NCI-H510A (cell line): ENCODE measurements at places on chromosomes 12 and 14.

GRCh38 chr14:90676912-90677311 is 139.3 kb downstream of the TTC7B start:
- DNase-seq = no peak

- DNase-seq = no peak
These were observed 1073.0 kb upstream of the FLRT2 start for GRCh38 chr14:84456946-84457345.

DNA sequence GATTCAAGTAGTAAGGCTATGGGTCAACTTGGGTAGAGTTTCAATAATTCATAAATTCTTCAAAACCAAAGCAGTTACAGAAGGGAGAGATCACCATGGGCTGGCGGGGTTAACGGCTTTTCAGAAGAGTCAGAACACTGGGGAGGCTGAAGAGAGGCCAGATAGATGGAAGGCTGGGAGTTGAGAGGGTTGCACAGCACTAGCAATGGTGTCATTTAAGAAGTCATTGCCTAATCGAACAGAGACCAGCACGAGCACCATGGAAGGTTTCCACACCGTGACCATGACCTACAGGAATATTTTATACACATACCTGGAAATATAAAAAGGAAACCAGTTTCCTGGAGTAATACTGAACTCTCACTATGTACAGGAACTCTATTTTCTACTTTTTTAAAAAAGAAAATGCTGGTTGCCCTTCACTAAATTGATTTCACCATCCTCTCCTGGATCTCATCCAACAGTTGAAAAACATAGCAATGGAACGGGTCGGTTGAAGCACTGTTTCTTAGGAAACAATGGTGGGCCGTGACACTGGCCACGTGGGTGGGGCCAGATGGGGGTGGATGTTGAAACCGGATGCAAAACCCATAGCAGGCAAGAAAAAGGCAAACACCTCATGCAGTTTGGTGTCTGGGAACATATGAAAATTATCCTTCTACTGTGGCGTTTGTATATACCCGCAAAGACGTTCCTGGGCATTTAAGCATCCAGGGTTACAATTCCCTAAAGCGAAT is 38.0 kb upstream of the RIN3 start:
- DNase-seq = no peak

GRCh38 chr12:66739940-66740651 is 61.2 kb upstream of the GRIP1 start:
- DNase-seq = no peak

- no peak for DNase-seq
These were observed 83.9 kb downstream of the EP400 start for GRCh38 chr12:132033627-132034026.

GRCh38 chr14:68407285-68407684 is 385.6 kb downstream of the ZFP36L1 start:
- DNase-seq = no peak

DNA sequence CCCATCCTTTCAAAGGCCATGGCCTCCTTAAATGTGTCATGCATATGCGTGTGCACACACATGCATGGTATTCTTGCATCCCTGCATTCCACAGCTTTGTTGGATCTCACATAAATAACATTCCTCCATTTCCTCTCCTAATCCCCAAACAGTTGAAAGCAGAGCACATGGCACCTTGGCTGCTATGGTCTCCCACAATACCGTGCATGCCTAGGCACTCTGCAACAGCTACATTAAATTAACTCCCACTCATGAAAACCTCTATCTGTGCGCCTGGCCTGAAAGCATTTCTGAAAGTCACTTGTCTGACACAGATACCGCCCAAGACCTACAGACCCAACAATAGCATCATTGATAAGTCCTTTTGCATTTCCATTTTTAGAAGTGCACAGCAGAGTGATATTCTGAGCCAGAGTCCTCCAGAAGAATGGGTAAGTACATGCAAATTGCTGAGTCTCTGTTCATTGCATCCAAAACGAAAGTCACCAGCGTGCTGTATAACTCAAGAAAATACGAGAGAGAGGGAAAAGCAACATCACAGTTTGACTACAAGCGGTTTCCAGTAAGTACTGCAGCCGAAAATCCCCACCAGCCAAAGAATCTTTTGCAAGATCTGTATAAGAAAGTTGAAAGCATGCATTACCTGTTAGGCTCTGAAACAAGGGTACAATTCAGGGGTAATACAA is 436 bp downstream of the ASB2 start:
- DNase-seq = no peak

DNA sequence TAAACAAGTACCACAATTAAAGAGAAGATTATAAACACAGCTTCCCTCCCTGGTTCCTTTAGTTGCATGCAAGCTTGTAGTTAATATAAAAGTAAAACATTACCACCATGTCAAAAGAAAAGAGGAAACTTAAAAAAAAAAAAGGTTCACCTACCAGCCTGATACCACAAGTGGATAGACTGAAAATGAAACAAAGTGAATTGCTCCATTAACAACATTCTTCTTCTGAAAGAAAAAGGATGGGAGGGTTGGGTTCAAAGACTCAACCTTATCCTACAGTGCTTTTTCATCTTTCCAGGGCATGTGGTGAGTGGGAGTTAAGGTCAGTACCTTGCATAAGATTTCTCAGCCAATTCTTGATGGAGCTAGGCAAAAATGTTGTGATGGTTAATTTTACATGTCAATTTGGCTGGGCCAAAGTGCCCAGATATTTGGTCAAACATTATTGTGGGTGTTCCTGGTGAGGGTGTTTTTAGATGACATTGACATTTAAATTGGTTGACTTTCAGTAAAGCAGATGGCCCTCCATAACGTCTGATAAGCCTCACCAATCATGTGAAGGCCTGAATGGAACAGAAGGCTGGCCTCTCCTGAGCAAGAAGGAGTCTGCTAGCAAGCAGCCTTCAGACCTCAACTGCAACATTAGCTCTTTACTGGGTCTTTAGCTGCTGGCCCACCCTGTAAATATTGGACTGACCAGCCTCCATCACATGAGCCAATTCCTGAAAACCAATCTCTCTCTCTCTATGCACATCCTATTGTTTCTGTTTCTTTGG is 28.8 kb downstream of the VCPKMT start:
- DNase-seq = no peak

DNA sequence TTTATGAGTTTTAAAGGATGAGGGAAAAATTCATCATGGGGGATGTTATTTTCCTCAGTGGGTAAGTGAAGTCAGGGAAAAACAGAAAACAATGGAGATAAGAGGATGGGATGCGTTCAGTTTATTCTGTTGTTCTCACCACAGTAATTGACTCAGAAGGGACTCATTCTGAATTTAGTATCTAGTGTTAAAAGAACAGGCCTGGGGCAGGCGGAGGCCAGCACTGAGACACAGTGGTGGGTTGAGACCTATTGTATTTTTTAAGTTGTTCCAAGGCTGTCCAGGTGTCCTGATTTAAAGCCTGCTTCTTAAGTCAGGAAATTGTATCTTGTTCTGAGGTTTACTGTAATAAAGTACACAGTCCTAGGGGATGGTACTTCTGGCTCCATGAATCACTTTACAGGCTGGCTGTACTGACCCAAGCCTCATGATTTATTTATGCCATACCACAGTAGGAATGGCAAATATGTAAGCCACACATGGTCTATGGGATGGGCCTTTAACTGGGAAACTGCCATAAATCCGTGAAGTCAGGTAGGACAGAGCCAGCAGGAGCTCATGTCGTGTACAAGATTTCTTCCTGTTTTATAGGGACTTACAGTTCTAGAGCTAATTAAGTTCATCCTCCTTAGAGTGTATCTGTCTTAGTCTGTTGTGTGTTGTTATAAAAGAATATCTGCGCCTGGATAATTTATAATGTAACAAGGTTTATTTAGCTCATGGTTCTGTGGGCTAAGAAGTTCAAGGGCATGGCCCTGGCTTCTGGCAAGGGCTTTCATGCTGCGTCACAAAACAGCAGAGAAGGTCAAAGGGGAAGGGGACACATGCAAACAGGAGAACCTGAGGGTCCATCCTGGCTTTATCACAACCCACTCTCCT is 244.1 kb downstream of the FBXL14 start:
- DNase-seq = no peak

DNA sequence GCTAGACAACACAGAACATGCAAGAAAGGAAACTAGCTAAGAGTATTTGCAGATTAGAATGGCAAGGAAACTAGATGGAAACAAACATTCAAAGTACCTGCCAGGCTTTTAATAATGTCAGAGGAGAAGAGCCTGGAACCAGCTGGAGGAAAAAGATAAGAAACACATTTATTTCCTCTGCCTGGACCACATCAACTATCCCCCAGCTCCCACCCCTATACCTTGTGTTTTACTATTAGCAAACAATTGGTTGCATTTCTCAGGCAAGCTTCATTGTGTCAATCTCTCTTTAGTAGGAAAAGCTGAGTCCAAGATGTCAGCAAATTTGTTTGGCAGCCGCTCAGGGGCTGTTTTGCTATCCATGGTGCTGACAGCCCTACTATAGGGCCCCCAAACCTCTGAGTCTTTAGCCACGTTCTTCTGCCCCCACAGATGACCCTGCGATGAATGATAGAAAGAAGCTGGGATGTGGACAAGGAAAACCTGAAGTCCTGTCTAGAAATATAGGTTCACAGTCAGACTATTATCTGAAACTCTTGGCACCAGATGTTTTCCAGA is 11.6 kb upstream of the SYNDIG1L start:
- DNase-seq = no peak

- no peak for DNase-seq
These were observed 728 bp upstream of the STON2 start for GRCh38 chr14:81400852-81401251.

DNA sequence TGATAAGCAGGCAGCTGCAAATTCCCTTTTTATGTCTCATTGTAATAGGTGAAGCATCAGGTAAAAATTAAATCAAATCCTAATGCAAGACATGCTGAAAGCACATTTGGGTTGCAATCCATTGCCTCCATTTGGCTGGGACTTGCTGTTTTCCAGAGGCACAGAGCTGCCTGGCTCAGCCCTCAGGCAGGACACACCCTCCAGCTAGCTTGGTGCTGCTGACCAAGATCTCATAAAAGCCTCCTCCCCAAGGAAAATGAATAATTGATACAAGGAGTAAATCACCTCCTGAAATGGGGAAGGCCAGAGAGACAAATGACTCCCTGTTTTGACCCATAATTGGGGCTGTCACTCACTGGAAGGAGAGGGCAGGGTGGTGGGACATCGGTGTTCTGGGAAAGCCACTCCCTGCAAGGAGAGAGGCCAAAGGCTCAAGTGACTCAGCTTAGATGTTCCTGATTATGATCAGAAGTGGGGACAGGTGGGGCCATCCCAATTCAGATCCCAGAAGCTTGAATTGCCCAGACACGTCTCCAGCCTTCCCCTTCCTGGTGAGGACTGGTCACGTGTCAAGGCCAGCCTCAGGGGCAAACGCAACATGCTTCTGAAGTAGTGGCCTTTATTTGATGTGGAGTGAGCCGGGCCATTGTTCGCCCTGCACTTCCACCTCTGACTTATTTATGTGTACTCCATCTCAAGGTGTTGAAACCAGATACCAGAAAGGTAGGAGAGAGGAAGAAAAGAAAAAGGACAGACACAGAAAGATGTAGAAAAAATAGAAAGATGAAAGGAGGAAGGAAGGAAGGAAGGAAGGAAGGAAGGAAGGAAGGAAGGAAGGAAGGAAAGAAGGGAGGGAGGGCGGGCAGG is 773.7 kb downstream of the BCL11B start:
- DNase-seq = no peak

GRCh38 chr14:70871863-70872677 is 35.2 kb upstream of the PCNX1 start:
- no peak for DNase-seq

DNA sequence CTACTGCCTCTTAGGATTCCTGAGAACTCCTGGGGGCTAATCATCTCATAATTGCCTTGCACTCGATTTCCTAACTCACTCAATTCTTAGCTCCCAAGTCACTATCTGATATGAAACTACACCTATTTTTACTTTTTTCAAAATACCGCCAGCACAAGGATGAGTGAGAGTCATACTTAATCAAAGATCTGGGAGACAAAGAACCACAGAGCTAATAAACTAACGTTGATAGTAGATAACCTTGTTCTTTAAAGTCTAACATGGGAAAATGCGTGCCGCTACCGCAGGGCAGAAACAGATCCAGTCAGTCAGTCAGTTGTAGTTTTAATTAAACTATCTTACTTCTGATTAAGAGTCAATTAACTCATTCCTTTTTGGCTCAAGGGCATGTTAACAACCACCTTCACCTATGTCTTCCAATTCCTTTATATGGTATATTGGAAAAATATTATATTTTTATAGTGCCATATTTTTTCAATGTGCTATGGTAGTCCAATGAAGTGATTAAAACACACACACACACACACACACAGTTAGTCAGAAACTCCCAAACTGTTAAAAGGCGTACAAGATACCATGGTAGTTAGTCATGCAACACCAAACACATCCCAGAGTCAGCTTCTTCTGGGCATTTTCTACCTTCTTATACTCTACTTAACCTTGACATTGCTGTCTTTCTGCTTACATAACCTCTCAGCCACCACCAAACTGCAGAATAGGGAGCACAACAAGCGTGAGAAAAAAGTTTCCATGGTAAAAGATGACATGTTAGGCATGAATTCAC is 114.0 kb downstream of the KLHL28 start:
- no peak for DNase-seq

- DNase-seq = no peak
These were observed 46.0 kb upstream of the MANSC4 start for GRCh38 chr12:27826076-27826475.

- DNase-seq = no peak
These were observed 180.5 kb downstream of the CAND1 start for GRCh38 chr12:67449591-67450052.

GRCh38 chr12:51852404-51853137 is 4.1 kb upstream of the FIGNL2 start:
- DNase-seq = no peak

- no peak for DNase-seq
These were observed 70.3 kb downstream of the SPPL3 start for GRCh38 chr12:120833849-120834248.

- no peak for DNase-seq
These were observed 228.1 kb downstream of the CHST11 start for GRCh38 chr12:104684884-104685283.

GRCh38 chr12:45165284-45165683 is 50.6 kb upstream of the ANO6 start:
- DNase-seq = no peak

DNA sequence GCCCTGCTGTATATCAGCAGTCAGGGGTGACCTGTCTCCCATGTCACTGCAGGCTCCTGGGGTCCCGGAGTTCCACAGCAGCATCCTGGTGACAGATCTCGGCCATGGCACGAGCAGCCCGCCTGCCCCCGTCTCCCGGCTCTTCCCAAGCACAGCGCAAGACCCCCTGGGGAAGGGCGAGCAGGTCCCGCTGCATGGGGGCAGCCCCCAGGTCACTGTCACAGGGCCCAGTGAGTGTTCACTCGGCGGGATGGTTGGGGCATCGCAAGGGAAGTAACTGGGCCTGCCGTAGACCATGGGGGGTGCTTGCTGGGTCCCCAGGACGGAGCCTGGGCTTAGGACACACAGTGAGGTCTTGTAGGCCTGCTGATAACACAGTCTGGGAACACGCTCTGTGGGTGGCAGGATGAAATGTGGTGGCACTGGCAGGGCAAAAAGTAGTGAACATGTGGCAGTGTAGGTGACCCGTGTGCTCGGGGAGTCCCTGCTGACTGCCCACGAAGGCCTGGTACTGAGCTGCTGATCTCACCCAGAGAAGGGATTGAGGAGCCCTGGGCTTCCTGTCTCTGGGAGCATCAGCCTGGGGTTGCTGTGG is 38.5 kb downstream of the IL31 start:
- DNase-seq = no peak
